ENCODE measurements at places on chromosomes 12 and 14.
A peak's percentile ranks its signal among the peaks of the same experiment; 100 is the strongest.

- no peaks in the 10 kb centered on the region for H3K27me3 ChIP-seq
- peaks cover 17% of the 10 kb centered on the region for H3K36me3 ChIP-seq
- peak overlapping the region; percentile 95 for H3K27ac ChIP-seq
- H3K4me3 ChIP-seq: no peak overlapping the region
Measured at GRCh38 chr12:6507102-6507998, 13.4 kb downstream of the NCAPD2 start.

DNA sequence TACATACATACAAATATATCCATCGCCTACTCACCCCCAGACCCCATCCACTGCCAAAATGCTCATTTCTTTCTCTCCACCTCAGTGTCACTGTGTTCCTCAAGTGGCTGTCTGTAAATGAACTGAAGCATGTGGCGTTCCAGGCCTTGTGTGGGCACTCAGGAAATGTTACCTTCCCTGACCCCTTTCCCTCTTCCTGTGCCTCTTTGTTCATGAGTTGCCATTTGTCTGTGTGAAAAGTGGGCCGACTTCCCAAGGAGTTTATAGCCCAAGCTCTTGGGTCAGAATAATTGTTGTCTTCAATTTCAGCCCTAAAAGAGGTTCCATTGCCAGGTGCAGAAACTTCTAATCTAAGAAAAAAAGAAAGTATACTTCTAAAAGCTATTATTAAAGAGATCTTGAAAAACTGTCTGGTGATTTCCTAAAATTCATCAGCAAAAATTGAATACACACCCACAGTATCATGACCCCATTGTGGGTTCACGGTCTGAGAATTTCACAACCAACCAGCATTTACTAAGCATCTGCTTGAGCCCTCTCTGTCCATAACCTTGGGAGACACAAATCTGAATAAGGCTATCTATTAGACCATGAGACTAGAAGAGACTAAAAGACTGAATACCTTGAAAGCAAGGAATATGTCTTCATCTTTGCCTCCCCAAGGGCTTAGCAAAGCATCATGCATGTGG, 201.4 kb upstream of the EEA1 start:
- no peaks in the 10 kb centered on the region for H3K36me3 ChIP-seq
- H3K4me3 ChIP-seq: no peak overlapping the region
- no peaks in the 10 kb centered on the region for H3K27me3 ChIP-seq
- peaks cover 40% of the 10 kb centered on the region for H3K4me1 ChIP-seq
- peak overlapping the region; percentile 16 for H3K27ac ChIP-seq

GRCh38 chr12:57620936-57621496, 9.8 kb downstream of the ARHGEF25 start:
- H3K36me3 ChIP-seq: no peaks in the 10 kb centered on the region
- H3K4me1 ChIP-seq: peaks cover 5% of the 10 kb centered on the region
- H3K27me3 ChIP-seq: peaks cover 100% of the 10 kb centered on the region
- DNase-seq: no peak
- H3K27ac ChIP-seq: no peak overlapping the region
- H3K4me3 ChIP-seq: peak overlapping the region; percentile 27

- no peak overlapping the region for H3K4me3 ChIP-seq
- H3K27me3 ChIP-seq: no peaks in the 10 kb centered on the region
- no peak for DNase-seq
- no peaks in the 10 kb centered on the region for H3K4me1 ChIP-seq
- no peak overlapping the region for H3K27ac ChIP-seq
Measured at GRCh38 chr12:80100591-80100990, 1.3 kb downstream of the OTOGL start.

GRCh38 chr14:61813096-61813606, 50.9 kb downstream of the SNAPC1 start:
- DNase-seq: no peak
- H3K27me3 ChIP-seq: peaks cover 46% of the 10 kb centered on the region
- H3K36me3 ChIP-seq: no peaks in the 10 kb centered on the region
- H3K27ac ChIP-seq: no peak overlapping the region

GRCh38 chr12:104689635-104690034, 232.9 kb downstream of the CHST11 start:
- H3K4me1 ChIP-seq: peaks cover 9% of the 10 kb centered on the region
- H3K4me3 ChIP-seq: no peak overlapping the region
- no peak overlapping the region for H3K27ac ChIP-seq
- no peak for DNase-seq

DNA sequence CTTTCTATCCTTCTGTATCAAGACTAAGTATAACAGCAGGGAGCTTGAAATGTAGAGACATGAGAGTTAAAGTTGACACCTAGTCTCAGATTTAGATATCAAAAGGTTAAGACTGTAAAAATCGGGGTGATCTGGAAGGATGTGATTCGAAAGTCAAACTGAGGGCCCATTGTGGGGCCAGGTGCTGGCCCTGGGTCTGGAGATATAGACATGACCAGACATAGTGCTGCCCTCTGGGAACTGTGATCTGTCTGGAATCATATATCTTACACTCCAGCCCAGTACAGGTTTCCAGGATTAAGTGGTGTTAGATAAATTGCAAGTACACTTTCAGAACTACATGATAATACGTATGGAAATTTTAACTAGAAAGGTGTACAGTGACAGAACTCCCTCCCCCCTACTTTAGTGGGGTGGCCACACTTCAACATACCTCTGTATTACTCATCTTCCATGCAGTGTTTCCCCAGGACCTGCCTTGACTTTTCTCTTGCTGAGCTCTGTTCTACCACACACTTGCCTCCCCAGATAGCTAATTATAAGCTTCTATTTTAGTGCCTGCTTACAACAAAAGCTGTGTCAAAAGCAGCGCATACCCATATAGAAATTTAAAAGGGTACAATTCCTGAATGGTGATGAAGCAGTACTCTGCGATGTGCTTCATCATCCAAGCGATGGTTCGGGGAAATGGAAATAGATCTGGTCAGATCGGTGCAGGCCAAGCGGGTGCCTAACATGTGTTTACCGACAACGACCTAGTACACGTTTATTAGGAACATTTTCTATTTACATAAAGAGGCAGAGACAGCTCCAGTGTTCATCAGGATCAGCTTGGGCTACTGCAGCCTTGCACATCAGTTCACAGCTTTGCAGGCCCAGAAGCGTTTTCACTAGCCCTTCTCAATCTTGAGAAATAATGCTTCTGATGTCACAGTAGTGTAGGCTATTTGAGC, 68.7 kb downstream of the ARF6 start:
- peak overlapping the region; percentile 3 for H3K27ac ChIP-seq
- no peak overlapping the region for H3K4me3 ChIP-seq
- no peak for DNase-seq
- H3K27me3 ChIP-seq: no peaks in the 10 kb centered on the region
- no peaks in the 10 kb centered on the region for H3K36me3 ChIP-seq

DNA sequence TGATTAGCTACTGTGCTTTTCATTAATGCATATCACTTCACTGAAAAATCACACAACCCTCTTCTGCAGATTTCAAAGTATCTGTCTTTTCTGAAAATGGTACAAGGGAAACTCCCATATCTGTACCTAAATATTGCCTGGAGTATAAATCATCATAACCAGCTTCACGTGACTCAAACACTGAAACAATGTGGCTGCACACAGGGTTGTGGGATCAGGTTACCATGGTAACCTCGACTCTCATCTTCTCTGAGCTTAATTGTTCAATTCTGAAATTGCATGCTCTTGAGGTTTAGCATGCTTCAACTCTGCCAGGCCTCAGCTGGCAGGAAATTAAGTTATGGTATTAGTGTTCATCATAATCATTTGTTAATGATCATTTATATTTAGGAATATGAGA, 77.5 kb upstream of the CPSF6 start:
- peaks cover 10% of the 10 kb centered on the region for H3K4me1 ChIP-seq
- no peaks in the 10 kb centered on the region for H3K27me3 ChIP-seq
- H3K4me3 ChIP-seq: no peak overlapping the region
- H3K36me3 ChIP-seq: no peaks in the 10 kb centered on the region
- peak; percentile 16 for DNase-seq

DNA sequence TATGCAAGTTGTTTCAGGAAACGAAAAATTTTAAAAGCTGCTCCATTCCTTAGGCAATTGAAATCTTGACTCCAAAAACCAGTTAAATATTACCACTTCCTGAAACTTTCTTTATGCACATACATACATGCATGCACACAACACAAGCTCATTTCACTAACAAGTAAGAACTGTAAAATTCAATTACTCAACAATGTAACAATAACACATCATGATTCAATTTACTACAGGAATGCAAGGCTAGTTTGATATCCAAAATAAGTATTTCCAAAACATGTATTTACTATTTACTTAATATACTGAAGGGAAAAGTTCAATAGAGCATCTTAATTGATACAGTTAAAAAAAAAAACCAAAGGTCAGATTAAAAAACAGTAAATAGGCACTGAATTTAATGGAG, 19.6 kb downstream of the NAP1L1 start:
- no peak overlapping the region for H3K27ac ChIP-seq
- H3K36me3 ChIP-seq: peaks cover 28% of the 10 kb centered on the region
- no peak overlapping the region for H3K4me3 ChIP-seq
- H3K27me3 ChIP-seq: no peaks in the 10 kb centered on the region
- peaks cover 14% of the 10 kb centered on the region for H3K4me1 ChIP-seq

- no peaks in the 10 kb centered on the region for H3K36me3 ChIP-seq
- no peak overlapping the region for H3K4me3 ChIP-seq
- no peaks in the 10 kb centered on the region for H3K4me1 ChIP-seq
- no peak overlapping the region for H3K27ac ChIP-seq
Measured at GRCh38 chr14:102479107-102479506, 30.5 kb downstream of the ANKRD9 start.

Measured in cardiac muscle cell (in vitro differentiated cells and primary cell).